ENCODE measurements at places on chromosomes 2 and 18. TPM values are rescaled to one million over a fixed set of nuclear protein-coding genes. Genes with fewer than 3 reads are reported as not detected.

The MALL gene
- 5.5 TPM for total RNA-seq

The THOC1 gene
- total RNA-seq: 64.0 TPM

The C2orf15 gene
- total RNA-seq: 6.2 TPM

The CYP27A1 gene
- 3.1 TPM for total RNA-seq

The PLCD4 gene
- 0.42 TPM for total RNA-seq

The FAP gene
- total RNA-seq: not detected

The HTR2B gene
- not detected for total RNA-seq

The SULT1C2 gene
- 2.2 TPM for total RNA-seq

The RUFY4 gene
- 0.44 TPM for total RNA-seq

The TUBB8B gene
- 0.72 TPM for total RNA-seq

The STON1 gene
- total RNA-seq: 5.5 TPM

The PID1 gene
- total RNA-seq: 1.9 TPM

The LRRTM1 gene
- total RNA-seq: 1.1 TPM
